Glutamatergic neuron (in vitro differentiated cells): ENCODE measurements at places on chromosomes 11 and 22.

DNA sequence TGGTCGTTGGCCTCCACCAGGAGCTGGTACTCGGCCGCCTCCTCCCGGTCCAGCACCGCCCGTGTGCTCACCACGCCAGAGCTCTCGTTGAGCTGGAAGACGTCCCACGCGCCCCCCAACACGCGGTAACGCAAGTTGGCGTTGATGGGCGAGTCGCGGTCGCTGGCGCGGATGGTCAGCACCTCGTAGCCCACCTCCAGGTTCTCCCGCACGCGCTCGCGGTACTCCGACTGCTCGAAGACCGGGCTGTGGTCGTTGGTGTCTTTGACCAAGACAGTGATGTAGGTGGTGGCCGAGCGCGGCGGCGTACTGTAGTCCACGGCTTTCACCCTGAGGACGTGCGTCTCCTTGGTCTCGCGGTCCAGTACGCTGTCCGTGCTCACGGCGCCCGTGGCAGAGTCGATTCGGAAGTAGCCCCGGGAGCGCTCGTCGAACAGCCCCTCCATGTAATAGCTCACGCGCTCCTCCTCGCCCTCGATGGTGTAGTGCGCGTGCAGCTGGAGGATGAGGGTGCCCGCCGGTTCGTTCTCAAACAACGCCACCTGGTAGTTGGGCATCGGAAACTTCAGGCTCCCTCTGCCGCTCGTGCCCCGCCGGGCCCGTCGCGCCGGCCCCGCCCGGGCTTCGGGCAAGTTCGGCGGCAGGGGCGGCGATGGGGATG is 1.4 kb downstream of the CELSR1 start:
- no peak for DNase-seq

GRCh38 chr22:37019309-37020191 is at the start of the genes MPST and TST:
Gene MPST, plus strand, starts transcription at chr22:37019742. Its CDS starts 95 bp downstream, at chr22:37019837.
Gene TST, minus strand, starts transcription at chr22:37019447. Its CDS starts 715 bp downstream, at chr22:37018732.
- peak; percentile 78 for DNase-seq

- no peak for DNase-seq
These were observed 108.9 kb downstream of the TIMP3 start for GRCh38 chr22:32910429-32910772.

- DNase-seq, result peak; percentile 10
These were observed 14.3 kb downstream of the TOLLIP start for GRCh38 chr11:1295086-1295485.

DNA sequence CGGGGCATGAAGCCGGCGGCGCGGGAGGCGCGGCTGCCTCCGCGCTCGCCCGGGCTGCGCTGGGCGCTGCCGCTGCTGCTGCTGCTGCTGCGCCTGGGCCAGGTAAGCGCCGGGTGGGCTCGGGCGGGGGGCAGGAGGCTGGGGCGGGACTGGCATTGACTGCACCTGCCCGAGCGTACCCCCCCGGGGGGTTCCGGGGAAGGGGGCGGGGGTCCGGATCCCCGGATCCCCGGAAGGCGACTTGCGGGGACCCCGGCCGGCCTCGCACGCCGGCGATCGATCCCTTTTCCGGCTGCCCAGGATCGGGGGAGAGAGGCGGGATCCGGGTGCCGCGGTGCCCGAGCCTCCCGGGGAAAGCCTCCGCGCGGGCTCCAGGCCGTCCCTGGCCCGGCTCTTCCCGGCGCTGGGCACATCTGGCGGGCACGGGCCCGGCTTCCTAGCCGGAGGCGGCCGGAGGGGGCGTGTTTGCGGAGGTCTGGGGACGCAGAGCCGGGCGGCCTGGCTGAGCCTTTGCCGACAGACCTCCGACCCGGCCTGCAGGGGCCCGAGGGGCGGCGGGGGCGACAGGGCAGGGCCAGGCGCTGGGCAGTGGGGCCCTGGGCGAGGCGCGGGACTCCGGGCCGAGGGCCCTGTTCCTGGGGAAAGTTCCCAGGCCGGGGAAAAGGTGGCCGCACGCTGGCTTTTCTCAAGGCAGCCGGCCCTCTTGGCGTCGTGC is 705 bp downstream of the PTPRJ start:
- DNase-seq, result peak; percentile 73

- no peak for DNase-seq
These were observed 456 bp upstream of the SPI1 start for GRCh38 chr11:47378836-47379170.

DNA sequence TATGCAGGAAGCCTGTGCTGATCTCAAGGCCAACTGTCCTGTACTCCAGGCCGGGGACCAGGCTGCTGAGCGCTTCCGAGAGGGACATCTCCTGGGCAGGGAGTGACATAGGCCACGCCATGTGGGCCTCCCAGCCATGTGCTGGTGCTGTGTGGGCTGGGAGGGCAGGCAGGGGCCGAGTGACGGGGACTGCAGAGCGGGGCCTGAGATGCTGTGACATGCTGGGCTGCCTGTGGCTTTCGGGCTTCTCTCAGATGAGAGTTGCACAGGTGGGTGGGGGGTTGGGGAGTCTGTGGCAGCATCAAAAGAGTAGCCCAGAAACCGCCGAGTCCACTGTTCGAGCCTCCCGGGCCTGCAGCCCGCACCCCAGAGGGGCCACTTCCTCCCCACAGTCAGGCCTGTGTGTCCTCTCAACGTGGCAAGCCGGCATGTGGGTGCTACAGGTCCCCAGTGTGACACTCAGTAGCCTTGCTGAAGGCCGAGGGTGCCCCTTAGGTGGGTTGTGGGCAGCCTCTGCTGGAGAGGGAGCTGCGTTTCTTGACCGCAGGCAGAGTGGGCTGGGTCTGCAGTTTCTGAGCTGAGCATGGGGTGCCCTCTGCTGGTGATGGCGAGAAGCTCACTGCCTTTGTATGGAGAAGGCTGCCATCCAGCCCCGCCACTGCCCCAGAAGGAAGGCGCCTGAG is 101.2 kb downstream of the BCR start:
- peak; percentile 93 for DNase-seq
